ENCODE measurements at places on chromosomes 1 and 21. TPM values are rescaled to one million over a fixed set of nuclear protein-coding genes. Genes with fewer than 3 reads are reported as not detected.
A peak's percentile ranks its signal among the peaks of the same experiment; 100 is the strongest.

DNA sequence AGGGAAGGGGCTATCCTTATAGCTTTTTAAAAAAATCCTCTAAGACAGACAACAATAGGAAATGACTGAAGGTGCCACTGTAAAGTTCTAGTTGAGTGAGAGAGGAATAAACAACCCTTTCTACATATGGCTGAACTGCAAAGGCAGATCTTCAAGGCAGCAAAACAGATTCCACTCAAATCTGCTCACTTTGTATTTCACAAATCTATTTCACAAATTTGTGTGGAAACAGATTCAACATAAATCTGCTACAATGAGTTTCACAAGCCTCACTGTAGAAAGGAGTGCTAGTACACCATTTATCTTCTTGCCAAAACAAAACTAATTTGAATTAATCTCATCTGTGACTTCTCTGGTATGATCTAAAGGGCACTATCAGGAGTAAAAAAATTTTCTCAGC lies 451.3 kb downstream of the PLA2G4A start:
- H3K36me3 ChIP-seq = no peaks in the 10 kb centered on the region
- no peak overlapping the region for H3K4me3 ChIP-seq
- H3K27me3 ChIP-seq = no peaks in the 10 kb centered on the region
- no peak overlapping the region for H3K27ac ChIP-seq

Gene TMPRSS2
- total RNA-seq = 0.21 TPM

GRCh38 chr21:45593162-45594022 lies 50.1 kb upstream of the PCBP3 start:
- H3K4me1 ChIP-seq = peaks cover 3% of the 10 kb centered on the region
- no peak for DNase-seq
- H3K4me3 ChIP-seq = no peak overlapping the region
- H3K27ac ChIP-seq = no peak overlapping the region
- H3K36me3 ChIP-seq = no peaks in the 10 kb centered on the region

Gene NBPF6
- total RNA-seq = not detected

DNA sequence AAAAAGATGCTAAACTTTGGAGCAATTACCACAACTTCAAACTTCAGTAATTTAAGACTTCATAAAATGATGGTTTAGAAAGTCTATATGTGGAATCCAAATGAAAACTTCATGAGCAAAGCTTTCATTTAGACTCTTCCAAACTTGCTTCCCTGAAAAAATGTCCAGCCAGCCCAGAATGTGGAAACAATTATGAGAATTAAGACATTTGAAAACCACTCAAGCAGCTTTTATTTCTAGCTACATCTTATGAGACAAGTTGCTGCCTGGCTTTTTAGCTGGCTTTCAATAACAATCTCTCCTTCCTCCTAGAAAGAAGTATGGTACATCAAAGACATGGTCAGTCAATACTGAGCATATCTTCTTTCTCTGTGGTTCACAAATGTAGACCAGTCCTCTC lies 21.8 kb downstream of the LPAR3 start:
- H3K27me3 ChIP-seq = peaks cover 41% of the 10 kb centered on the region
- H3K4me1 ChIP-seq = no peaks in the 10 kb centered on the region
- H3K4me3 ChIP-seq = no peak overlapping the region
- DNase-seq = no peak
- H3K27ac ChIP-seq = no peak overlapping the region

DNA sequence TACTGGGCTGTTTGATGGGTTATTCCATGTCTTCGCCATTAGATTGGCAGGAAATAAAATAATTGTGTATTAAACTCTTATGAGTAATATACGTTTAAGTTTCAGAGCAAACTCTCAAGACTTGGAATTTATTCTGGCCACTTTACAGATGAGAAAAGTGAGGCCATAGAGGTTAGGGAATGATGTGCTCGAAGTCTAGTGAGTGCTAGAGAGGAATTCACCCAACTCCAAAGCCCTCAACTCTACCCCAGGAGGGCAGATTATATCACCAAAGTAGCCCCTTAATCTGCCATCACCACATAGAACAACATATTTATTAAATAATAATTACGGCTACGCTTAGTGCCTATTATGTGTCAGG lies 440 bp upstream of the MUL1 start:
- H3K27me3 ChIP-seq = peaks cover 5% of the 10 kb centered on the region
- peak overlapping the region; percentile 87 for H3K4me3 ChIP-seq
- peaks cover 2% of the 10 kb centered on the region for H3K36me3 ChIP-seq

Gene TLR5
- total RNA-seq = not detected

Gene GPR157
- 4.1 TPM for total RNA-seq

GRCh38 chr1:22488319-22488718 lies 36.7 kb downstream of the ZBTB40 start:
- H3K36me3 ChIP-seq = peaks cover 15% of the 10 kb centered on the region
- H3K4me3 ChIP-seq = no peak overlapping the region
- H3K4me1 ChIP-seq = peaks cover 8% of the 10 kb centered on the region
- no peak for DNase-seq
- H3K27me3 ChIP-seq = no peaks in the 10 kb centered on the region

GRCh38 chr21:35923971-35924370 lies 136.4 kb downstream of the SETD4 start:
- H3K4me3 ChIP-seq = no peak overlapping the region
- peaks cover 10% of the 10 kb centered on the region for H3K4me1 ChIP-seq
- DNase-seq = no peak
- no peaks in the 10 kb centered on the region for H3K36me3 ChIP-seq

- no peaks in the 10 kb centered on the region for H3K27me3 ChIP-seq
- no peak for DNase-seq
- peaks cover 61% of the 10 kb centered on the region for H3K4me1 ChIP-seq
- H3K27ac ChIP-seq = peak overlapping the region; percentile 92
- H3K4me3 ChIP-seq = no peak overlapping the region
Observed at GRCh38 chr1:234845097-234845660, 235.2 kb upstream of the IRF2BP2 start.

DNA sequence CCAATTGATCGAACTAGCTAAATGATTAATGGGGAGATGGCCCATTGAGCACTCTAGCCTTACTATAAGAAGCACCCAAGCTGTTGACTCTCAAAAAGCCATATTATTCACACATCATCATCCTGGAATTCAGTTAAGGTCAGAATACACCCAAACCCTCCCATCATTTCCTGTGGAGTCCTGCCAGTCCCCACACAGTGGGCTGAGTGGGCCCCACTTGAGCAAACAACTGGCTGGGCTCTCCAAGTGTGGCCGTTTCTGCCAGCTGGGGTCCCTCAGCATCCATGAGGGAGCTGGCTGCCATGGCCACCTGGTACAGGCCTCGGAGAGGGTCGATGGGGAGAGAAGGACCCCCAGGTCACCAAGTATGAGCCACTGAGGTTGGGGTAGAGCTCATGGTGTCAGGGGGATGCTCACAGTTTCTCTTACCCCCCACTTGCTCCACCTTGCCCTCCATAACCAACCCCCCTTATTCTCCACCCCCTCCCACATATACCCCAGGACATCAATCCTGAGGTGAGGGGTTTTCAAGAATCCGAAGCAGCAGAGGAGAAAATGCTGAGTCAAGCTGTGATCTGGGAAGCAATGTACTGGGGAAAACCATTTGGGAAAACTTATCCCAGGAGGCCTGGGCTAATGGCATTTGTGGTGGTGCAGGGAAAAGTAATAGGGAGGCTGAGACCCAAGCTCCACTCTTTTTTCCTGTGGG lies 60.3 kb downstream of the UBE2T start:
- no peak for DNase-seq
- H3K27me3 ChIP-seq = no peaks in the 10 kb centered on the region
- H3K36me3 ChIP-seq = no peaks in the 10 kb centered on the region
- H3K27ac ChIP-seq = peak overlapping the region; percentile 95

GRCh38 chr1:90851711-90852050 lies 134.6 kb upstream of the BARHL2 start:
- H3K27ac ChIP-seq = no peak overlapping the region
- peaks cover 25% of the 10 kb centered on the region for H3K27me3 ChIP-seq
- H3K4me1 ChIP-seq = peaks cover 5% of the 10 kb centered on the region
- DNase-seq = no peak

DNA sequence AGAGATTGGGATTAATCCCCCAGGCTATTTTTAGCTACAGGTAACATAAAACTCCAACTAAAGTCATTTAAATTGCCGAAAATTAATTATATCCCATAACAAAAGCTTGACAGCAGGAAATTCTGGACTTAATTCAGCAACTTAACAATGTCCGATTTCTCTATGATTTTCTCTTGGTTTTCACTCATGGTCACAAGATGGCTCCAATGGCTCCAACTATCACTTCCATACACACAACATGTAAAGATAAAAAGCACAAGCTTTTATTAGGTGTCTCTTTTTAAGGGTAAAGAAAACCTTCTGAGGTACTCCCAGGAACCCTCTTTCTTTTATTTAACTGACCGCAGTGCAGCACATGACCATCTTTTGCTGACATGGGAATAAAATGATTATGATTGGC lies 363.5 kb upstream of the PTBP2 start:
- DNase-seq = no peak
- peaks cover 42% of the 10 kb centered on the region for H3K4me1 ChIP-seq
- H3K4me3 ChIP-seq = no peak overlapping the region
- H3K27me3 ChIP-seq = no peaks in the 10 kb centered on the region

DNA sequence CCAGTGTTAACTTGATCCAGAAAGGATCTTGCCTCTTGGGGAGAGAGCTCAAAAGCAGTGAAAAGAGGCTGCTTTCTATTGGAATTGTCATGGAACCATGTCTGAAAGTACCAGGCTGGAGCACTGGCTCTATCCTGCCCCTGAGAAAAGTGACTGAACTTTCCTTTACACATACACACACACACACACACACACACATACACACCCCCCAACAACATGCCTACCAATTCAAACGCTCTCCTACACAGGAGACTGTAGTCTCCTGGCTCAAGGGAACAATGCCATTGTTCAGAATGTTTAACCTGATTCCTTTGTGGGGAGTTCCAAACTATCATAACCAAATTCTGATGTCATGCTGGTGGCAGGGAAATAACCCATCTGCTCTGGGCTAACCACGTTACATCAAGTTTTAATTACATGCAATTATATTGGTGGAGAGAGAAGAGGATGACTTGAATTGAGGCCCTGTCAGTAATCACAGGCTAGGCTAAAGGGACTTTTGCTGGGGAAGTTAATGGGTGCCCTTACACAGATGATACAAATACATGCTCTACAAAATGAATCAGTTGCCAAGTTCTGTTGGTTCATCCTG lies 52.3 kb upstream of the DUSP10 start:
- no peak overlapping the region for H3K4me3 ChIP-seq
- no peaks in the 10 kb centered on the region for H3K27me3 ChIP-seq
- H3K27ac ChIP-seq = no peak overlapping the region
- peaks cover under 1% of the 10 kb centered on the region for H3K36me3 ChIP-seq

Gene SLC9C2
- total RNA-seq = not detected

- no peak overlapping the region for H3K4me3 ChIP-seq
- DNase-seq = no peak
- H3K27me3 ChIP-seq = peaks cover 3% of the 10 kb centered on the region
- H3K4me1 ChIP-seq = peaks cover 7% of the 10 kb centered on the region
- no peak overlapping the region for H3K27ac ChIP-seq
Observed at GRCh38 chr1:69947837-69948236, 257.5 kb downstream of the LRRC40 start.

Gene FCMR
- total RNA-seq = not detected

Measured in osteocyte (in vitro differentiated cells).